ENCODE measurements at places on chromosomes 6 and 20. TPM values are rescaled to one million over a fixed set of nuclear protein-coding genes. Genes with fewer than 3 reads are reported as not detected.

Gene PET117
- 9.8 TPM for polyA plus RNA-seq

Gene CUL9
- polyA plus RNA-seq: 21.6 TPM

- H3K4me3 ChIP-seq: no peak overlapping the region
- H3K27me3 ChIP-seq: no peaks in the 10 kb centered on the region
- peak; percentile 67 for DNase-seq
- peaks cover 29% of the 10 kb centered on the region for H3K4me1 ChIP-seq
- H3K27ac ChIP-seq: peak overlapping the region; percentile 66
- H3K36me3 ChIP-seq: no peaks in the 10 kb centered on the region
Observed at GRCh38 chr6:90222724-90223198, 73.9 kb downstream of the BACH2 start.

GRCh38 chr20:31784354-31785044, 34.7 kb upstream of the MYLK2 start:
- H3K4me1 ChIP-seq: no peaks in the 10 kb centered on the region
- no peaks in the 10 kb centered on the region for H3K27me3 ChIP-seq
- no peak overlapping the region for H3K4me3 ChIP-seq
- peaks cover 1% of the 10 kb centered on the region for H3K36me3 ChIP-seq
- H3K27ac ChIP-seq: no peak overlapping the region
- no peak for DNase-seq

DNA sequence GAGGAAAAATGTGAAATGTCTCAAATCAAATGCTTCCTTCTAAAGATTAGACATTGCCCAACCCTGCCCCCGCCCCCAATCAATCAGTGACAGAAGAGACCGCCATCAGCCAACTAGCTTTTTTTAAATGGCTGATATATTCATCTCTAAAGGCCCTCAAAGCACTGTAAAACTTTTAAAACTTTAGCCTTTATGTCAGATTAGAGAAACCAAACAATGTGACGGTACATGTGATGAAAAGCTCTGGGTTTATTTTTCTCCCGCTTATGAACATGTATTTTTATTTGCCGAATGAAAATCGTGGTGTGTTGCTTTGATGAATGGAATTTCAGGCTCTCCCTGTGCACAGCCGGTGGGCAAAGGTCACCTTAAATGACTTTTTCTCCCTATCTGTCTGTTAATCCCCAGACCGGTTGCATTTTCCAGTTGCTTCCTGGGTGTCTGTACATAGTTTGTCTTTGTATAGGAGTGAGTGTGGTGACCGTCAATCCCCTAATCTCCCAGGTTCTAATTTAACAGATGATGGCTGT, 38.5 kb downstream of the TBC1D7 start:
- no peaks in the 10 kb centered on the region for H3K27me3 ChIP-seq
- H3K4me3 ChIP-seq: no peak overlapping the region
- no peaks in the 10 kb centered on the region for H3K4me1 ChIP-seq
- no peak for DNase-seq
- no peak overlapping the region for H3K27ac ChIP-seq
- H3K36me3 ChIP-seq: peaks cover 3% of the 10 kb centered on the region

GRCh38 chr6:134809130-134809529, 140.8 kb downstream of the ALDH8A1 start:
- no peaks in the 10 kb centered on the region for H3K27me3 ChIP-seq
- no peak overlapping the region for H3K27ac ChIP-seq
- H3K4me3 ChIP-seq: no peak overlapping the region
- H3K36me3 ChIP-seq: no peaks in the 10 kb centered on the region

Gene ARFGEF2
- polyA plus RNA-seq: 16.0 TPM

Gene FAM184A
- 0.14 TPM for polyA plus RNA-seq

DNA sequence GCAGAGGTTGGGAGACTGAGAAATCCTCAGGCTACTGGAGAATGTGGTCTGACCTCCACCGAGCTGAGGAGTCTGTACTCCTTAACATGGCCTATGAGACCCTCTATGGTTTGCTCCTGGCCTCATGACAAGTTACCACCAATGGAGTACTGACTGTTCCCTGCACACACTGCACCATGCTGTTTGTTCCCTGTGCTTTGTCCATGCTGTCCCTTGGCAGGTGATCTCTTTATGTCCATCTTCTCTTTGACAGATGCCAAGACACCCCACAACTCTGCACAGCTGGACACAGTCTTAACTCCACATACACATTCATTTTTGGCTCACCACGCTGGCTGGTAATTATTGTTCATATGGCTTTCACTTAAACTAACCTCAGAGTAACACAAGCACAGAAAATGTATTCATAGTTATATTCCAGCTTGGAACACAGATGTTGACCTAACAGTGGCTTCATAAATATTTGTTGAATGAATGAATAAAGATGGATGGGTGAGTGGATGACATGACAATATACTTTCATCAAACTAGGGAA, 258.0 kb downstream of the ATXN1 start:
- no peaks in the 10 kb centered on the region for H3K36me3 ChIP-seq
- H3K27me3 ChIP-seq: no peaks in the 10 kb centered on the region
- H3K27ac ChIP-seq: no peak overlapping the region
- DNase-seq: no peak

Gene MAP3K5
- polyA plus RNA-seq: 2.5 TPM

DNA sequence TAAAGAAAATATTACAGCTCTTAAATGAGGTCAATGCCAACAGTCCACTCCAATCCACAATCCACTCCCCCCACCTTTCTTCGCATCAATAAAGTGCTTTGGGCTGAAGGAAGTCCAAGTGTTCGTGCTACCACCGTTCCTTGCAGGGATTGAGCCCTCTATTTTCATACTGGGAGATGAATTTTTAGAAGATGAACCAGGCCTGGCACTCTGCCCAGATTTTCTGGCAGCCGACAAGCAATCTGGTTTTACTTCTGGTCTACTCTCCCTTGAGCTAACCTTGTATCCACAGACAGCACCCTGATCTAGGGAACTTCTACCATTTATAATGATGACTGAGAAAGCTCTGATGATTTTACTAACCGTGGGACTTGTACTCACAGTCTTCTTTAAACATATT, 72.3 kb downstream of the BTBD9 start:
- H3K36me3 ChIP-seq: no peaks in the 10 kb centered on the region
- H3K4me3 ChIP-seq: no peak overlapping the region
- no peak for DNase-seq
- H3K4me1 ChIP-seq: peaks cover 4% of the 10 kb centered on the region

DNA sequence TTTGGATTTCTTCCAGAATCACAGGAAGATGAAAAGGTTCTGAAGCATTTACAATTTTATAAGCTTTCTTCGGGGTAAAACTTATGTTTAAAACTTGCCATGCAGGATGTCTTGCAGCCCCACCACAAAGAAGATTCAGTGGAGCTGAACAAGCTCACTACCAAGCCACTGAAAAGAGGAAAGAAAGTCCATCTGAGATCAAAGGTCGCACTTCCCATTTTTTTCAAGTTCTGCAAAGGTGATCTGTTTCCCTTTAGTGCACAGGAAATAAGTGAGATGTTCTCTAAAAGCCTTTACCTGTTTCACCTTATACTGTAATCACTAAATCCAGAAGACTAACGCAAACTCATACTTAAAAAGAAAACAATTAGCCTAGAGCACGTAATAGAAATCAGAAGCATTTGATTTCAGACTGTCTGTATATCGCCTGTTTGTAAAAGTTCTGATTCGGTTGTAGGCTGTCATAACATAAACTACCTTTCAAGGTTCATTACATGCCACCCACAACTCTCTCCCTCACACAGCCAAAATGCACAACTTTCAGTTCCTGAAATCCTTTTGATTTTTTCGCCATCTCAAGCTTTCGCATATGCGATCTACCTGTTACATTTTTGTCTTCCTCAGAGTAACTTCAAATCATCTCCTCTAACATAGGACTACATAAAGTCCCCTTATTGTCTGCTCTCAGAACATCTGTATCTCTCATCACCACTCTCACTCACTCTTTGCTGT, 1.8 kb downstream of the ECHDC1 start:
- peaks cover 31% of the 10 kb centered on the region for H3K4me1 ChIP-seq
- no peak for DNase-seq
- no peaks in the 10 kb centered on the region for H3K27me3 ChIP-seq
- H3K27ac ChIP-seq: peak overlapping the region; percentile 98
- H3K4me3 ChIP-seq: peak overlapping the region; percentile 54

Gene AGER
- polyA plus RNA-seq: 2.0 TPM

Gene PGBD1
- polyA plus RNA-seq: 2.1 TPM

Gene TPMT
- 25.1 TPM for polyA plus RNA-seq

GRCh38 chr6:100915876-100916275, 34.7 kb upstream of the ASCC3 start:
- H3K36me3 ChIP-seq: no peaks in the 10 kb centered on the region
- no peak overlapping the region for H3K27ac ChIP-seq
- no peak overlapping the region for H3K4me3 ChIP-seq
- no peak for DNase-seq

- H3K4me1 ChIP-seq: peaks cover 54% of the 10 kb centered on the region
- H3K27ac ChIP-seq: no peak overlapping the region
- H3K27me3 ChIP-seq: no peaks in the 10 kb centered on the region
- no peak for DNase-seq
- no peak overlapping the region for H3K4me3 ChIP-seq
Observed at GRCh38 chr6:44036699-44037101, 90.6 kb downstream of the MRPL14 start.

Gene DNMT3B
- 0.68 TPM for polyA plus RNA-seq

DNA sequence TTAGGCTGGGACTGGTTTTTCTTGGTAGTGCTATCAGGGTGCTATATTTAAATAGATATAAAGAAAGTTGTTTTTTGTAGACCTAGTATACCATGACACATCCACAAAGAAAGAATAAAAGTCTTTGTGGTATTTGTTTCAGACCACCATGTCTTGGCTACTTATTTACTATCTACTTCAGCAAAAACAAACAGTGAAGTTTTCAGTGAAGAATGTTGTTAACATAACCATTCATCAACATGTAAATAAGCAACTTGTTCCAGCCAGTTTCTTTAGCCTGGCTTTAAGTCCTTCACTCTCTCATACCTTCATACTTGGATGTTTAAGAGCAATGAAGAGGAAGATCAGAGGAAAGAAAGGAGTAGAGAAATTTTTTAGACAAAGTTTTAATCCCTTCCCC, 624.1 kb downstream of the CD109 start:
- no peak for DNase-seq
- H3K4me1 ChIP-seq: no peaks in the 10 kb centered on the region
- no peaks in the 10 kb centered on the region for H3K36me3 ChIP-seq
- H3K27me3 ChIP-seq: no peaks in the 10 kb centered on the region

DNA sequence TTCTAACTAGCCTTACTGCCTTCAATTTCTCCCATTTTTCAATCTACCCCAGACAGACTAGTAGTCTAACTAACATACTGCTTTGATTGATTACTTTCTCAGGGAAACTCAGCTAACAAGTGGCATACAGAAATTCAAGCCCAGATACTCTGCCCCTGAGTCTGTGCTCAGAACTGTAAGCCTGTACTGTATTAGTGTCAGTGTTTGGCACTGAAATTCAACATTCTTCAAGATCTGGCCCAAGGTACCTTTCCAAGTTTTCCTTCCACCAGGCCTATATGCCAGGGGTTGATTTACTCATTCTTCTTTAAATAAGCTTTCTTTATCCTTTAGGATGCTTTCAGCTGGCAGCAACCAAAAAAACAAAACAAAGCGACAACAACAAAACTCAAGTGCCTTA, 433.2 kb upstream of the MARCKS start:
- H3K27me3 ChIP-seq: no peaks in the 10 kb centered on the region
- H3K27ac ChIP-seq: no peak overlapping the region
- H3K4me3 ChIP-seq: no peak overlapping the region
- no peaks in the 10 kb centered on the region for H3K36me3 ChIP-seq

- no peaks in the 10 kb centered on the region for H3K27me3 ChIP-seq
- peaks cover 32% of the 10 kb centered on the region for H3K4me1 ChIP-seq
- DNase-seq: no peak
- peak overlapping the region; percentile 92 for H3K27ac ChIP-seq
Observed at GRCh38 chr20:50333812-50334211, 143.2 kb downstream of the CEBPB start.

Gene GGTLC1
- not detected for polyA plus RNA-seq

DNA sequence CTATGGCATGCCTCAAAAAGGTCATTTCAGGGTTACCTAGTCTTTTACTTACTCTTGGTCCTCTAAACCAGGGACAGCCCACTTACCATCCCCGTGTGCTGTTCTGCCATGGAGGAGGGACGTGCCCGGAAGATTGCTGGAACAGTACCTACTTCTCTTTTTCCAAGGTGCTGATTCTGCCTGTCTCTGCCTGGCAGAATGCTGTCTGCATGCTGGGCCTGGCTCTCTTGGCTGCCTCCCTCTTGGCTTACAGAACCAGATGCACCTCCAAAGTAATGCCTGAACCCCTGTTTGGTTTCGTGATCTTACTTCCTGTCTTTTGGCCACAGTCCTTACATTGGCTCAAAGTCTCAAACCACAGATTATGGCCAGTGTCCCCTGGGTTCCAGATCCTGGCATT, 120.7 kb upstream of the NT5E start:
- no peaks in the 10 kb centered on the region for H3K36me3 ChIP-seq
- H3K27ac ChIP-seq: no peak overlapping the region
- H3K4me1 ChIP-seq: no peaks in the 10 kb centered on the region

DNA sequence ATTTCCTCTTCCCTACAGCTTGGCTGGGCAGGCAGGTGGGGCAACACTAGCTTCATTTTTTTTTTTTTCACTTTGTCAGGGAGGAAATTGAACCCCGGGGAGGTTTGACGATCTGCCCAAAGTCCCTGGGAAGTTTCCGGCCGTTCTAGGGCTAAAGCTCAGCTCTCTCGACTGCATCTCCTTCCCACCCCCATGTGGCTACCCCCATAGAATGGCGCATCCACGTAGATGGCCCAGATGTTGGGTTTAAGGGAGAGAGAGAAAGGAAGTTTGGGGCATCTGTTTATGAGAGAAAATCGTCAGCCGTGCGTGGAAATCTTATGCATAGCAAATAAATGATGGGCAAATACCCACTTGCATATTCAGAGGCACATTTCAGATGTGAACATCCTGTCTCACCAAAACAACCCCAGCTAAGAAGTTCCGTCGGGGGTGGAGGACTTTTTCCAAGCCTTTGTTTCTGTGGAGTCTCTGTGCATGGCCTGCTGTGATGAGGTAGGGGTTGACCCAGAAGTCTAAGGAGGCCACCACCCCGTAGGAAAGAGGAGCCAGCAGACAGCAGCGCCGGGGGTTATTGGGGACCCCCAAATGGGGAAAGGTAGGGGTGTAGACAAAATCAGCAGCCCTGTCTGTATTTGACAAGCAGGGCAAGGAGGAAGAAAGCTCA, 40.5 kb upstream of the ZNF831 start:
- H3K4me1 ChIP-seq: no peaks in the 10 kb centered on the region
- no peak overlapping the region for H3K27ac ChIP-seq

Gene OVOL2
- polyA plus RNA-seq: 3.1 TPM
